Stimulated activated CD8-positive, alpha-beta memory T cell treated with anti-CD3 and anti-CD28 coated beads, Interleukin-2, amount 100 ng/mL, for 1 hour (primary cell): ENCODE measurements at places on chromosomes 5 and 9.

GRCh38 chr5:152462021-152462721, 57.1 kb upstream of the NMUR2 start:
- DNase-seq = no peak

- no peak for DNase-seq
These were observed 84.6 kb upstream of the ANXA1 start for GRCh38 chr9:73067074-73067473.

DNA sequence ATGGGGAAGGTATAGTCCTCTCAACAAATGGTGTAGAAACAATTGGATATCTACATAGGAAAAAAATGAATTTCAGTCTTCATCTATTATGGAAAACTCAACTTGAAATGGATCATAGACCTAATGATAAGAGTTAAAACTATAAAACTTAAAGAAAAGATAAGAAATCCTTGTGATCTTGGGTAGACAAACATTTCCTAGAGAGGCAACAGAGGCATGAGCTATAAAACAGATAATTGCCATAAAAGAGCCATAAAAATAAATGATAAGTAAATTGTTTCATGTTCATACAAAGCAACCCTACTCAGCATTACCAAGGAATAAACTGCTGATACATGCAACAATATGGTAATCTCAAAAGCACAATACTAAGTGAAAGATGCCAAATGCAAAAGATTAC, 76.2 kb downstream of the SNX18 start:
- no peak for DNase-seq

- no peak for DNase-seq
These were observed 7.0 kb upstream of the SIL1 start for GRCh38 chr5:139205124-139205523.

DNA sequence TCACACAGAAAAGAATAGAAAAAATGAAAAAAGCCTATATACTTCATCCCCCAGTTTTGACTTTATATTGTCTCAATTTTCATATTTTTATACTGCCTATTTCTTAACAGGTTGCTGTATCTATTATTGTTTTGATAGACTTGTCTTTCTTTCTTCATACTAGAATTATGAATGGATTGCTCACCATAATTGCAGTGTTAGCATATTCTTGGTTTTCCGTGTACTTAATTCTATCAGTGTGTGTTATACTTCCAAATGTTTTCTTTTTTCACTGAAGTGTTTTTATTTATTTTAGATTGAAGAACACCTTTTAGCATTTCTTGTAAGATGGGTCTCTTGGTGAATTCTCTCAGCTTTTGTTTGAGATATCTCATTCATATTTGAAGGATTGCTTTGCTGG, 38.7 kb downstream of the MTRR start:
- DNase-seq = no peak

- DNase-seq = no peak
These were observed 13.8 kb downstream of the CD74 start for GRCh38 chr5:150398722-150399523.

DNA sequence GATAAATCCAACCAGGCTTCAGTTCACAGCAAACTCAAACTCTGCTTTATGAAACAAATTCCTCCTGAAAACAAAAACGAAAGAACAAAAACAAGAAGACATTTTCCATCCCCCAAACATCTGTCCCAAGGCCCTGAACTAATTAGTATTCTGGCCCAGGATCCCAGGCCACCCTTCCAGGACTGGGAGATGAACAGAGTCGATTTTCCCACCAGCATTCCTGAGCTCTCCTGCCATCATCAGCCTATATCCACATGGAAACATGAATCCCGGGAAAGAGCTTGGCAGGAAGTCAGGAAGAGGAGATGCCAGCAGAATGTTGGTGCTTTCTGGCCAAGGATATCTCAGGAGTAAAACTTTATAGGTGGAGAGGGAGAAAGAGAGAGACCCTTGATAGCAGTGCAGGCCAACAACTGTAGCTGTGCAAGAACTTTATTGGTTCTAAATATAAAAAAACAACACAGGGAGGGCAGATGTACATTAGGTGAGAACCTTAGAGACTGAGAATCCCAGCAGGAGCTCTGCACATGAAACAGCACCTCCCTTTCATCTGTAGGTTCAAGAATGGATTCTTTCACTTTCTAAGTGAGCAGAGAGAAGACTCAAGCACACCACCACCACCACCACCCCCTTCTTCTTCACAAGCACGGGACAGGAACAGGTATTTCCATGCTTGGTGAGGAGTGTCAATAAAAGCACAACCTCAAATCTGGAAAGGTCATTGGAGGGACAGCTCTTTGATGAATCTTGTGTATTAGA, 190.7 kb upstream of the TAS2R1 start:
- DNase-seq = no peak

GRCh38 chr5:6757414-6757969, 44.3 kb downstream of the TENT4A start:
- no peak for DNase-seq

DNA sequence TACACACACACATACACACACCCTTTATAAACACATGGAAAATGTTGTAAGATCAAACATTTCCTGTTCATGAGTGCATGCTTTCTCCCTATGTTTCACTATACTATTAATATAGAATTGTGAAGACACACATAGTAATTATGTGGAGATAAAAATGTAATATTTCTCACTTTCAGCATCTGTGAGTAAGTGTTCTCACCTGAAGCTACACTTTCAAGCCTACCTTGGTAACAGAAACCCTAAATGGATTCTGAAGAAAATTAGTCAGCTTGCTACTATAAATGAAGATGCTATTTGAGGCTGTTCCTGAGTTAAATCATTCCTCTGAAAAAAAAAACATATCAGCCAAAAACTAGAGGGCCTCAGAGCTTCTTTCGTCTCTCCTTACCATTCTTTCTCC, 81.1 kb upstream of the GNA14 start:
- DNase-seq = no peak

DNA sequence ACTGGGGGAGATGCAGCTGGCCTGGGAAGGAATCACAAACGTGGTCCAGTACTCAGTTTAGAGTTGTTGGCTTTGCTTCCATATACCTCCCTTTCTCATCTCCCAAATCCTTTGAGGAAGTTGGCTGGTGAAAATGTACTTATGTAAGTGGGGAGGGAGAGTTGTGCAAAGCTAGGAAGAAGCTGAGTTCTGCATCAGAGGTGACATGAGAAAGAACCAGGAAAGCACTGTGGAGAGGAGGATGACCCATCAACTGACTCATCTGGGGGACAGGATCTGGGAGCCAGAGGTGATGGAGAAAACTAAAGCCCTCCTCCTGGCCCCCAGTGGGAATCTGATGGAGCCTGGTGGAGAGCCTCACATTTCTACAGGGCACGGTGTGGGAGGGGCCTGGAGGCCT, 16.2 kb downstream of the KCNMB1 start:
- DNase-seq = no peak

DNA sequence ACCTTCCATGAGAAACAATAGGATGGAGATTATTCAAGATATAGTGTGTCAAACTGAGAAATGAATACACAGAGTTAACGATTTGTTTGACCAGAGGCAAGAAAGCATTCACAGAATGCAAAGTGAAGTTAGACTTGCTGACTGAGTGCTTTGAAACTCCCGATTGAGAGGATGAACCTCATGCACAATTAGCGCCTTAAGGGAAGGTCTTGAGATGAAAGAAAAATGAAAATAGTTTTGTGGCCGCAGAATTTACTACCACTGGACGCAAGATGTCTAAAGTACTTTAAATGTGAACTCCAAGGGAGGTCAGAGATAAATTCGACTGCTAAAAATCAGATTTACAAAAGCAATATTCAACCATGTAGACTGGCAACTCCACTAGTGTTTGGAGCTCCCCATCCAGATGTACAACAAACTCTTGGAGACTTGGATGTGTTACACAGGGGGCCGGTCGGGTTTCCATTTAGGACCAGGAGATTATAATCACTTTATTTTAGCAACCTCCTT, 707 bp upstream of the RIMOC1 start:
- DNase-seq = no peak

DNA sequence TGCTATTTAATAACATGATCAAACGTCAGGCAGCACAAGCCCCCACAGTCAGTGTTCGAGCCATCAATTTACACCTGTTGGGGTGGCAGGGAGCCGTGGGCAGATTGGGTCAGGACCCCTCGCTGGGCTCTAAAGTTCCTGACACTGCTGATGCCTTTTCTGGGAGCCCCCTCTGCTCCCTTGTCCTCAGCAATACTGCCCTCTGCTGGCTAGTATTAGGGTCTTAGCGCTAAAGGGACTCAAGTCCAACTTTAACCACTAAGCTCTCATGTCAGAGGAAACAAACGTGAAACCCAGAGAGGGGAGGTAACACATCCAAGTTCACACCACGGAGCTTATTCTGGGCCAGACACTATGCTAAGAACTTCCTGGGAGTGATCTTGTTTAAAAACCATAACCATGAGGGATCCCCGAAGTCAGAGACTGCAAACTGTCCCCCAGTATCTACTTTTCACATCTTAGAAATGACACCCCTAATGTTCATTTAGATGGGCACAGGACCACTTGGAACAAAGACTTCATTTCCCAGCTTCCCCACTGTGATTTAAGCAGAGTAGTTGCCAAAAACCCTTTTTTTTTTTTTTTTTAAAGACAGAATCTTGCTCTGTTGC, 20.4 kb downstream of the ANKS6 start:
- no peak for DNase-seq

- DNase-seq = no peak
These were observed 5.8 kb upstream of the ACTBL2 start for GRCh38 chr5:57488215-57488955.

- DNase-seq = no peak
These were observed 22.7 kb upstream of the SVEP1 start for GRCh38 chr9:110602281-110602680.

DNA sequence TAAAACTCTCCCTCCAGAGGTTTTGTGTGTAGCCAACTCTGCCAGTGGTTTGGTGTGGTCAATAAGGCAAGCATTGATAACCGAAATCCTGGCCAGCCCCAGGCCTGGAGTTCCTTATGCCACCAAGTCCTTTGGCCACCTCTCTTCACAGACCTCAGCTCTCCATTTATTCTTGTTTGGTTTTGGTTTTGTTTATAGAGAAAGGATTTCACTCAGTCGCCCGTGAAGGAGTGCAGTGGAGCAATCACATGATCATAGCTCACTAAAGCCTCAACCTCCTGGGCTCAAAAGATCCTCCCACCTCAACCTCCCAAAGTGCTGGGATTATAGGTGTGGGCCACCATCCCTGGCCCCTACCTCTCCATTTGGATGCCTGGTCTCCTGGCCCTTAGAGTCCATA, 55.4 kb upstream of the PPARGC1B start:
- no peak for DNase-seq

- DNase-seq = no peak
These were observed 418.2 kb downstream of the CDK5RAP2 start for GRCh38 chr9:120161776-120162175.

GRCh38 chr9:92970467-92970923, 23.2 kb downstream of the FGD3 start:
- DNase-seq = no peak

- no peak for DNase-seq
These were observed 1.4 kb upstream of the GLRX start for GRCh38 chr5:95823738-95824609.

DNA sequence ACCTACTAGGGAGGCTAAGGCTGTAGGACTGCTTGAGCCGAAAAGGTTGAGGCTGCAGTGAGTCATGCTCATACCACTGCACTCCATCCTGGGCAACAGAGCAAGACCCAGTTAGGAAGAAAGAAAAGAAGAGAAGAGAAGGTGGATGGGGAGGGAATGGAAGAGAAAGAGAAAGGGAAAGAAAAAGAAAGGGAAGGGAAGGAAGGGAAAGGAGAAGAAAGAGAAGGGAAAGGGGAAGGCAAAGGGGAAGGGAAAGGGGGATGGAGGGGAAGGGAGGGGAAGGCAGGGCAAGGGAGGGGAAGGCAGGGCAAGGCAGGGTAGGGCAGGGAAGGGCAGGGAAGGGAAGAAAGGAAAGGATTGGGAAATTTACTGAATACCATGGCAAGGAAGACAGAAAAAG, 157.0 kb downstream of the ACTL7B start:
- DNase-seq = no peak

DNA sequence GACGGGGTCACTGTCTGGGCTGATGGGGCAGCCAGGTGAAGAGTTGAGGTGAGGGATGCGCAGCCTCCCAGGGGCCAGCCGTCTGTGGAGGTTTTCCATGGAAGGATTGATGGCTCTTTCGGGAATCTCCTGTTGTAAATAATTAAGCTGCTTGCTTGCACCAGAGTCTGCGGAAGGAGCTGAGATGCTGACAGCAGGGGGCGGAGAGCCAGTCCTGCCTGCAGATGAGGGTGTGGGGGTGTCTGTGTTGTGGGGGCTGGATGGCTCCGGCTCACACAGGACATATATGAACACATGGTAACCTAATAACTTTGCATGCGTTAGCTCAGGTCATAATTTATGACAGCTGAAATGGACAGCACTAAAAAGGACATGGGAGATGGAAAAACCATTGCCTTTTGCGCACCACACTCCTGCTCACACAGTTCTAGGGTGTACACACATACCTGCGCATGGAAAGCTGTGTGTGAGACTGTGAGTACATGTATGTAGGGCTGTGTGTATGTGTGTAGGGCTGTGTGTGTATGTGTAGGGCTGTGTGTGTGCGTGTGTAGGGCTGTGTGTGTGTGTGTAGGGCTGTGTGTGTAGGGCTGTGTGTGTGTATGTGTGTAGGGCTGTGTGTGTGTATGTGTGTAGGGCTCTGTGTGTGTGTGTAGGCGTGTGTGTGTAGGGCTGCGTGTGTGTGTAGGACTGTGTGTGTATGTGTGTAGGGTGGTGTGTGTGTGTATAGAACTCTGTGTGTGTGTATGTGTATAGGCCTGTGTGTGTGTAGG, 36.8 kb upstream of the SEMA4D start:
- no peak for DNase-seq

DNA sequence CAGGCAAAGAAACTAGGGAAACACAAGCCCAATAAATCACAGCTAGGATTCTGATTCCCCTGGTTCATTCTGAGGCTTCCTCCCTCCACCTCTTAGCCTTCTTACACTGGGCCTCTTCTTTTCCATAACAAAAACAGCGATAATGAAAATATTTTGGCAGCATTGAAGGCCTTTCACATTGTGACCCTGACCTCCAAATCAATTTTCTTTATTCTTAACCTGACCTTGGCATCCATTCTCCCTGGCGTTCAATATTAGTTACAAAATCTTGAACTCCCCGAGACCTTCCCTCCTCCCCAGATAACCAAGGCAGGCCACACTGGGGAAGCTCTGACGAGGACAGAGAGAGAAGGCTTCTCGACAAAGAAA, 399.9 kb downstream of the ZSWIM6 start:
- DNase-seq = no peak

- DNase-seq = no peak
These were observed 355.9 kb downstream of the ADAMTS6 start for GRCh38 chr5:65125591-65126541.

GRCh38 chr5:15452781-15453180, 47.2 kb upstream of the FBXL7 start:
- no peak for DNase-seq

DNA sequence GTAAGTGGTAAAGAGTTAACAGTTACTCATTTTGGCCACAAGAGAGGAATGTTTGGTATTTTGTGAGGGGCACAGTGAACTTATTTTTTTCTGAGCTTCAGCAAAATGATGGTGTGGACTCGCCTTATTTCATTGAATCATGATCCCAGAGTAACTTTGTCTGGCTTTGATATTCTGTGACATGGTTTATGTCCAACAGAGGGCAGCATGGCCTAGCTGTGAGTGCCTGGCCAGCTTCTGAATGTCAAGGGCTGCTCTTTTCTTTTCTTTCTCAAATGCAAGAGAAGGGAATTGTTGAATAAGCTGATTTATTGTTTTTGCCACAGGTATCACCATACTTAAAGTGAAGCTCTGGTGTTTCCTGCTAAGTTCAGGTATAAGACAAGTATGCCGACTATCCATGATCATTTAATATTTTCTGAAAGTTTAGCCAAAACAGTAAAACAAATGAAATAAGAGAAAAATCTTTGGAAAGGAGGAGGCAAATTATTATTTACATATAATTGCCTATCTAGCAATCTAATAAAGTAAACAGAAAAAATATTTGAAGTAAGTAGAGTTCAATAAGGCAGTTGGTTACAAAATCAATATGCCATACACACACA, 31.7 kb downstream of the MRPL22 start:
- no peak for DNase-seq
